Hematopoietic multipotent progenitor cell (in vitro differentiated cells): ENCODE measurements at places on chromosomes 2 and 18.

- no peak for DNase-seq
Observed at GRCh38 chr2:157777427-157777826, 98.7 kb downstream of the ACVR1 start.

GRCh38 chr2:147273106-147273505 is 571.7 kb upstream of the ACVR2A start:
- no peak for DNase-seq

- no peak for DNase-seq
Observed at GRCh38 chr2:207497596-207497995, 32.2 kb upstream of the CREB1 start.

DNA sequence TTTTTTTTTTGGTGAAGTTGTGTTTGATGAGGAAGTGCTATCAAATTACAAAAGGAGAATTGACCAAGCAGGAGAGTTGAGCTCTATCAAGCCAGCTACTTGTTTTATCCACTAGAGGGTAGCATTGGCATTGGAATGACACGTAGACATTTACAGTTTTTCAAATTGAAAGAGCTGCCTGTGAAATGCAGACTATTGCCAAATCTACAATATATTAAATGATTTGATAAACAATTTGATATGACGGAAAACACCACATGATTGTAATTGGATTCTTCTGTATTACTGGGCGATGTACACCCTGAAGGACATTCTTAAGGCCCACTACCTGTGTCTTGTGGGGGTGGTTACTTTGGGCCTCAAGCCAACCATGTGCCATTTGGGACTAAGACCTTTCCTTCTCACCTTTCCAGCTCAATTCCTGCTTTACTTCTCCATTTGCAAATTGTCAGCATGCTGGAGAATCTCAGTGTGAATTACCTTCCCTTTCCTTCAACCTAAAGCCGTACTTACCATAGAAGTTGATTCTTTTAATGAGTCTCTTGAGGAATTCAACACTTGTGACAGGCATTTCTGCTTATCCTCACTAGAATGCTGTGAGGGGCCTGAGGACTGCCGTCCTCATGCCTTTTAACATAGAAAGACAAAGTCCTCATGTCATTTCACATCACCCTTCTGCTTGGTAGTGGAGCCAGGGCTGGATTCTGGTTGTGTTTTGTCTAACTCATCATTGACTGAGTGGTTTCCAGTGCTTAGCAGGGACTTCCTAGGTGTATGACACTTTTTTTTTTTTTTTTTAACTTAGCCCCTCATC is 134.8 kb upstream of the THUMPD2 start:
- peak; percentile 84 for DNase-seq

DNA sequence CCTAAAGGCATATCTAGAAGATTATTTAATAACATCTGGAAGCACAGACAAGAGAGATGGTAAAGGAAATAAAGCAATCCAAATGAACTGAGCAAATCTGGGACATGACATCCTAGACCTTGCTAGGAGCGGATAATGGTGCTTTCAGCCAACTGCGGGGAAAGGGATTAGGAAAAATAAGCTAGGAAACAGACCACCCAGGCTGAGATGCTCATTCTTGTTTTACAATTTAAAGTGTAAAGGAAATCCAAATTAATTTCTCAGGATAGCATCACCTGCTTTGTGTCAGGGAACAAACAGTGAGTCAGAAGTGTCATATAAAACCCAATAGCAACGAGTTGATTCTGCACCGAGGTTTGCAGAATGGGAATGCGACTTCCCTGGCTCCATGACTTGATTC is 112.5 kb upstream of the CXCR4 start:
- no peak for DNase-seq

DNA sequence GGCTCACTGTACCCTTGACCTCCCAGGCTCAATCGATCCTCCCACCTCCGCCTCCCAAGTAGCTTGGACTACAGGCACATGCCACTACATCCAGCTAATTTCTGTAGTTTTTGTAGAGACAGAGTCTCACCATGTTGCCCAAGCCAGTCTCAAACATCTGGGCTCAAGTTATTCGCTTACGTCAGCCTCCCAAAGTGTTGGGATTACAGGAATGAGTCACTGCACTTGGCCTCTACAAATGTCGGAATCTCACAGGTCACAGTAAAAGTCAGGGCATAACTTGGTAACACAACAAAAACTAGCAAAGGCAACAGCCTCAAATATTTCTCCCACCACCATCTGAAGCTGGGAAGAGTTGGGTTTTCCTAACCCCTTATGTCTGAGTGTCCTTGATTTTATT is 25.3 kb downstream of the SCG2 start:
- DNase-seq = no peak

DNA sequence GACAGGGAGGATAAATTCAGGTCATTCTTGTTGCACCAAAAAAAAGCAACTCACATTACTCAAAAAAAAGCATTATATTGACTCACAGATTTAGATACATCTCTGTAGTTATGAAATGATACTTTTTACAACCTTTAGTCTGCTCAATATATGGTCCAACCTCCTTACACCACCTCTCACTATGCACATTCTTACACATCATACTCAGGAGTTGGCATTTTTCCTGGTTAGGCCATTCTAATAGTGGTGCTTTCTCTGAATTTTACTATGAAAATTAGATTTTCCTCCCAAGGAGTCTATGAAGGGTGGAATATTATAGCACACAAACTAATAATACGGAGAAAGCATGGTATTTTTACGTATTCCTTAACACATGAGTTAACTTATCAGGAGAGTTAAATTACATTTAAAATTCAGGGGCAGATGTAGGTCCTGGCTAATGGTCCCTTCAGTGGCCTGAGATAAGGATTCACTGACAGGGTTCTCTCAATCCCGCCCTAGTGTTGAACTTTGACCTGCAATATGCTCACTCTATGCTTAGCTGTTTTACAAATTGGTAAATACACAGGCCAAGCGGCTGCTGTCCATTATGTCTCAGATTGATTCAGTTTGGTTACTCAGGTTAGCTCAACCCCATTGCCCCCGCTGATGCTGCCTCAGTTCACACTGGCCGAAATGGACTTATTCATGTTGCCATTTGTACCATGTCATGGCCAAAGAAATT is 153.6 kb downstream of the NCKAP5 start:
- no peak for DNase-seq

DNA sequence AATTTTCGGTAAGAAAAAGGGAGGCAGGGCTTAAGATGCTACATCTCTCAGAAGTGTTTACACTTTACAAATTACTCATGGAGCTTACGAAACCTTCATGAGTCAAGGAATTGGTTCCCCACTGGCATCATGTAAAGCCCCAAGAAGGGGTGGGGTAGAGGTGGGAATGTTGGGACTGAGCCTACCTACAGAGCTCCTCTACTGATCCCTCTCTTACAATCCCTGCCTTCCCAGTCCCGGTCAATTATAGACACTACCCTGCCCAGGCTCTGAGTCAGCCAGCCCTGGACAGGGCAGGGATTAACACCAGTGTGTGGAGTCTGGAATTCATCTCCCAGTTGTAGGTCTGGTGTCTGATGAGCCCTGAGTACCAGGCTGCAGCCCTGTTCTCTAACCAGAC is 248.9 kb downstream of the PAX3 start:
- no peak for DNase-seq

- DNase-seq = peak; percentile 22
Observed at GRCh38 chr2:120736624-120737339, 1.1 kb downstream of the GLI2 start.

DNA sequence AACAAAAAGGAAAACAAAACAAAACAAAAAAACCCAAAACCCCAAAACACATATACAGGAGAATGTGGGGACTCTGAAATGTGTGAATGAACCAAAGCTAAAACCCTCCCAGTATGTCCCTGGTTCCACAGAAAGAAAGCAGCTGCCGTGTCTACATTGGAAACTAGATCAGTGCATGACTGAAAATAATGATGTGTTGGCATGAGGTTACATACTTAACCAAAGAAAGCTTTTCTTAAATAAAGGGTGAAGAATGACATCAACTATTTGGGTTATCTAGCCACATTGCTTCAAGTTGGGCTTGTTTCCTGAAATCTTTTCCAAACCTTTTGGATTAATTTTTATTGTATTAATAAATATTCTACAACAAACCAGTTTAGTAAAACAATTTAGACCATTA is 91.9 kb upstream of the FN1 start:
- DNase-seq = no peak

DNA sequence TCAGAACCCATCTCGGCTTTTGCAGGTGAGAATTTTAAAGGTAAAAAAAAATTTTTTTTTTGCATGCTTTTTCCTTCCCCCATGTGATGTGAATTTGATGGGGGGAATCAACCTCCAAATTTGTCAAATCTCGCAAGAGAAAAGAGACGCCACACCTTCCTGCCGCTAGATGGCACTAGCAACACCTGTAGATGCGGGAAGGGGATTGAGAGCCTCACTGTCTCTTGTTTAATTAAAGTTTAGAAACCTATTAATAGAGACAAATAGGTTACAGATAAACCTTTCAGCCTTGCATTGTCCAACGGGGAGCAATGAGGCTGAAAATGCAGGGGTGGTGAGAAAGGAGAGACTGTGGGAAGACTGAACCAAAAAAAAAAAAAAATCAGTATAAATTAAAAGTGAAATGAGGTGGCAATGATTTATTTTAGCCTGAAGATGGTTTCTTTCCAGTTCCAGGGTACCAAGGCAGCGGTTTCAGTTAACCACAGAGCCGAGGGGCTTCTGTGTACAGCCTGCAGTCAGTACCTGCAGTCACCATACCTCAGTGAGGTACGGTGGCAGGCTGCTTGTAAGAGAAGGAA is 84.6 kb downstream of the NRP2 start:
- DNase-seq = no peak

DNA sequence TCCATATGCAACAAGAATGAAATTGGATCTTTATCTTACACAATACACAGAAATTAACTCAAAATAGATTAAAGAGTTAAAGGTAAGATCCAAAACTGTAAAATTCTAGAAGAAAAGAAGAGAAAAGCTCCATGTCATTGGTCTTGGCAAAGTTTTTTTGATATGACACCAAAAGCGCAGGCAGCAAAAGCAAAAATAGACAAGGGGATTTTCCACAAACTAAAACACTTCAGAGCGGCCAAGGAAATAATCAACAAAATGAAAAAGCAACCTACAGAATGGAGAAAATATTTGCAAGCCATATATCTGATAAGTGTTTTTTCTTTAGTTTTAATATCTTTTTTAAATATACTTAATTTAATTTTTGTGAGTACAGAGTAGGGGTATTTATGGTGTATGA is 112.8 kb upstream of the CAB39 start:
- DNase-seq = no peak

GRCh38 chr2:108988796-108989713 is at the start of gene EDAR:
TSS of gene EDAR (minus strand) at chr2:108989220. CDS start at chr2:108931014, 58,206 bp downstream.
- peak; percentile 19 for DNase-seq

- DNase-seq = no peak
Observed at GRCh38 chr2:37527361-37527760, 144.1 kb downstream of the CDC42EP3 start.
